Esophagus squamous epithelium (tissue), 5 donors: ENCODE measurements at places on chromosomes 13 and 19.

DNA sequence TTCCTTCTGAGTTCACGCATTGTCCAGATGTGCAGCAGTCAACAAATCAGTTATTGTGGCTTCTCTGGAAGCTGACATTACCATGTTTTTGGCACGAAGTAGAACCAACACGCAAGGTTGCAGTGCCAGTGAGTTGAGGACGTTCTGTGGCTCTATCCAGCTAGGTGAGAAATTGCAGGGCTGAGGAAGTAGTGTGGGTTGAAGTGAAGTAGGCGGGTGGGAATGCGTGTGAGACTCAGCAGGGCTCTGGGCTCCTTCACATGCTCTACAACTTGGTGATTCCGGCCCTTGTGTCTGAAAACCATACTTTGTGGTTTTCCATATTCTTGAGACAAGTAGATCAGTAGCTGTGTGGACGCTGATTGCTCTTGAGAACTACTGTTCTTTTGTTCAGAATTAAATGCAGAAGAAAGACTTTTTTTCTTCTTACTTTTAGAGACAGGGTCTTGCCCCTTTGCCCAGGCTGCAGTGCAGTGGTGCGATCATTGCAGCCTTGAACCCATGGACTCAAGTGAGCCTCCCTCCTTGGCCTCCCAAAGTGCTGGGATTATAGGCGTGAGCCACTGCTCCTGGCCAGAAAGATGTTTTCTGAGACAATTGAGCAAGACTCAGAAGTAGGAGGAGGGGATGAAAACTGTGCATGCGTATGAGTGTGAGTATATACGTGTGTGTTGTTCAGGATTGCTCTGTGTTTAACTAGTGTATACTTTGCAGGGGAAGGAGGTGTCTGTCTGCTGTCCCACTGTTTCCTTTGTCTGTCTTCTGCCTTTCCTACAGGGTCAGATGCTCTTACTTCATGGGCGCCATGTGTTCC, 46.2 kb downstream of the GATAD2A start:
- DNase-seq, result no peak

DNA sequence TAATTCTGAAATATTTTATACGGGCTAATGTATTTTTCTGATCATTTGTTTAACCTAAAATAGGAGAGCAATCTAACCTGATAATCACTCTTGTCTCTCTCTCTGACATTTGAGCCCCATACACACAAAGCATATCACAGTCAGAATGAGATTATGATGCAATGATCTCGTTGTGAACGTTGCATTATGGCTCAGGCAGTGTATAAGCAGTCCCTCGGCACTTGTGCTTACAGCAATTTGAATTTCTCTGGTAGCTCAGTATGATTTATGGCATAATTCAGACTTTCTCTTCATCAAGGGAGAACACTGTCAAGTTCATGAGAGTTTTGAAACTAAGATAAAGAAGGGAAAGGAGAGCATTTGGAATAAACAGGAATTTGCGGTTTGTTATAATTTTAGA, 256.1 kb downstream of the DACH1 start:
- DNase-seq, result no peak

DNA sequence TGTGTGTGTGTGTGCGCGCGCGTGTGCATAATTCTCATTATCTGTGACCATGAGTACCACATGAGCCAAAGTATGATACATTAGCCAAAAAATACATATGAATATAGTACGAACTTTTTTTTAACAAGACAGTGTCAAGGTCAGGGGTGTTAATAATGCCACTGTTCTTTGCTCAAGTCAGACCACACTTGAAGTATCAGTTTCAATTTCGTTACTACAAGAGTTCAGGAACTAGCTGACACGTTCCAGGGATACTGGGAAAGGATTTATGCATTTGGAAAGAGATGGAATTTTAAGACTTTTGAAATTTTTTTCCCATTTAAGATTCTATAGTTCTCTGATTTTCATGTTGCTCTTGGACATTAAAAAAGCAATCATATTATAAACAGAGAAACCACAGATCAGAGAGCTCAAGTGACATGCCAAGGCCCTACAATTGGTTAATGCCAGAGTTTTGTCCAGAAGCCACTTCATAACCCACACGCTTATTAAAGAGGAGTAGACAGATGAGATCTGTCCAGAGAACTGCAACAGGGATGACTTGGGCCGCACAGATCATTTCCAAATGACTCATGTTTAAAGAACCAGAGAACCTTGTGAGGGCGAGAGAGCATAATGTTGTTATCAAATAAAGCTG, 718.8 kb upstream of the SGCG start:
- DNase-seq, result no peak

DNA sequence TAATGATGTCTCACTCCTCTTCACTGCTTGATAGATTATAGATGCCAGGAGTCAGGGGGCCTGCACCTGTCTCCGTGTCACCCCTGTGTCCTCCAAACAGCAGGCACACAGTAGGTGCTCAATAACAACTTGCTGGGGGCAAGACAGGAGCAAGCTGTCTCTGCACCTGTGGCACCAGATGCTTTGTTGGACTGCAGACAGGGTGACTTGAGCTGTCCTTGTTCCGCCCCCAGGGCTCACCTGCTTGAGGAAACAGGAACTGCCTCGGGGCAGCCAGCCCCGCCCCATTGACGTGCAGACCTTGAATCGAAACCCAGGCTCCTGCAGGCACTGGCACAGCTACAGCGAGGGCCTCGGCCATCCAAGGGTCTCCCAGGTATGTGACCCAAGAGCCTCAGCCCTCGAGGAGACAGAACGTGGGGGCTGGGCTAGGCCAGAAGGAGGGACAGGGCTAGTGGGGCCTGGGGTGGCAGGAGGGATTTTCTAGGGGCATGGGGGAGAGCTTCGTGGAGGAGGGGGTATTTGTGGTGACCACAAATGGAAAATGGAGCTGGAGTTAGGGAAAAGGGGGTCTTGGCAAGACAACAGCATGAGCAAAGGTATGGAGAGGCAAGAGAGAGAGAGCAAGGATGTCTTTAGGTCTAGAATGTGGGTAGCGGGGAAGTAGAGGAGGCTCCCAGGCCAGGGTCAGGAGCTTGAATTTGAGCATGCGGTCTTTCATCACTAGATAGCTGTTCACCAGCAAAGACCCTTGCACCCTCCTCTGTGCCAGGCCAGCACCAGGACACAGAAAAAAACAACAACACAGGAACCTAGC, at the start of gene HSH2D:
HSH2D (plus strand) TSS at position 287 of the 817 bp plus-strand sequence. CDS start 5,066 bp downstream, outside the sequence.
- DNase-seq, result peak; percentile 77

DNA sequence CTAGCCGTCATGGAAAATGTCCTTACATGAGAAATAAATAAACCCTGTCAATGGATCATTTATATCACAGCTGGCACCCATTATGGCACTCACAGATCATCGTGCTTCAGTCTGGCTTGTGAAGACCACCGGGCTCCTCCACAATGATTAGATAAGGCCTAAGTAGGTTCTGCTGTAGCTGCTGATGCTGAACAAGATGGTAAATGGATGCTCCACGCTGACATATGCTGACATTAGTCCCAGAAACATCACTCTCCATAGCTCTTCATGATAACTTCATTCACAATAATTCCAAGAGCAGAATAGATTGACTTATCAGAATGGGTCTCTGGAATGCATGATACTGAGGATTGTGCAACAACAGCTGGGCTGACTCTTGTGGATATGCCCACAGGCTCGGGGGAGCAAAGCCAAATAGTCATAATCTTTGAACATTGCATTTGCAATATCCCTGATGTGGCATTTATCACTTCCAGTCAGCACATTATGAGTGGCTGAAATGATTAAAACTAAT, 63.8 kb upstream of the RXFP2 start:
- DNase-seq, result no peak

- DNase-seq, result no peak
These were observed 571.6 kb downstream of the UQCRFS1 start for GRCh38 chr19:28641395-28641794.

DNA sequence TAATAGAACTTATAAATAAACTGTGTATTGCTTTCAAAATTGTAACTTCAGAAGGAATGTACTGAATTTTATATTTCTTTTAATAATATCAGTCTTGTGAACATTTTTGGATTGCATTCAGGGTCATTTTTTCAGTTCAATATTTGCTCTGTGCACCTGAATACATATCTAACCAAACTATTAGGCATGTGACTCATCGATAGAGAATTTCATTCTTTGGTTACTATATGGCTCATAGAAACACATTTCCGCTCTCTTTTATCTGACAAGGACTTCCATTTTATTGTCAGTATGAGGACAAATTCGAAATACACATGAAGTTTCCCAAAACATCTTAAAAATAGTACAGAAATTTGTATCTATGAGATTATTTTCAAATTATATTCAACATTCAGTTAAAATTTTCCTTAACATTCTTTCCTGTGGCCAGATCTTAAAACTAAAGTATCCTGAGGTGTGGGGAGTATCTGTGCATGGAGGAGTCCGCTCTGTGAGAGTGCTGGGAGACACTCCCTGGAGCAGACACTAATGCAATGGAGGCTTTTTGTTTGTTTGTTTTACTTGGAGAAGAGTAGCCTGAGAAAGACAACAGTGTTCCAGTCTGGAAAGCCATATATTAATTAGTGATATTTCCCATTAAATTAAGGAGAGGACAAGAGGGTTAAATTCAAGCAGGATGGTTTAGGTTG, 483.6 kb downstream of the PCDH20 start:
- DNase-seq, result no peak

- DNase-seq, result no peak
These were observed 8.2 kb upstream of the TMEM255B start for GRCh38 chr13:113750554-113751399.

DNA sequence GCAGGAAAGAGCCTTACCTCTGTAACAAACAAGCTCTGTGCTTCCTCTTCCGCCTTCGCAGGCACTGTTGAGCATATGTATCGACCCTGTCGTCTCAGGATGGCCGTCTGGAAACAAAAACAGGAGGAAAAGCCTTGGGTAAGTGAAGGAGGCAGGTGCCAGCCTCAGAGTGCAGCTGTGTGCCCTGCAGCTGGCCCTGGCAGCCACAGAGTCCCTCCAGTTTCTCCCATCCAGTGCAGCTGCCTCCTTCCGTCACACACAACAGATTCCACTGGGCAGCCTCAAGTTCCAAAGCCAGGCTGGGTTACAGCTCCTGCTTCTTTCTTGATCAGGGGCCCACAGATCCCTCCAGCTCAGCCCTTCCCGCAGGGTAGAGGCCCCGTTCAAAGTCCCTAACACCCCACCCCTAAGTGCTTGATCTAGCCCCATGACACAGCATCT, 47.7 kb downstream of the DOCK9 start:
- no peak for DNase-seq

DNA sequence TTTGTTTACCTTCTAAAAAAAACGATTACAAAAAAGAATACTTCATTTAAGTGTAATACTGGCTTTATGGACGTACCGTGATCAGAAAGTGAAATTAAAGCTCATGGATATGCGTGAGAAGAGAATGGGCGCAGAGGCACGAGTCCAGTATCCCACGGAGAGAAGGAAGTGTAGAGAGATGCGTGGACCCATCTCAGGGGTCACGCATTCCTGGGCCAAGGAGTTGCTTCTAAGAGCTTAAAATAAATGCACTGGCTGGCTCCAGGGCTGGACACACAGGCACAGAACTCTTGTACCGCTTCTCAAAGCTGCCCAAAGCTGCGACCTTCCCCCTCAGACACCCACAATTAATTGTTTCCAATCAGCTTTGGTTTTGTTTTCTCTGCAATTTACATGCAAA, 8.7 kb upstream of the SPC24 start:
- DNase-seq, result no peak

- no peak for DNase-seq
These were observed 4.8 kb downstream of the ZBTB7A start for GRCh38 chr19:4061683-4062418.

- no peak for DNase-seq
These were observed 16.3 kb downstream of the MTRF1 start for GRCh38 chr13:41246969-41247680.

DNA sequence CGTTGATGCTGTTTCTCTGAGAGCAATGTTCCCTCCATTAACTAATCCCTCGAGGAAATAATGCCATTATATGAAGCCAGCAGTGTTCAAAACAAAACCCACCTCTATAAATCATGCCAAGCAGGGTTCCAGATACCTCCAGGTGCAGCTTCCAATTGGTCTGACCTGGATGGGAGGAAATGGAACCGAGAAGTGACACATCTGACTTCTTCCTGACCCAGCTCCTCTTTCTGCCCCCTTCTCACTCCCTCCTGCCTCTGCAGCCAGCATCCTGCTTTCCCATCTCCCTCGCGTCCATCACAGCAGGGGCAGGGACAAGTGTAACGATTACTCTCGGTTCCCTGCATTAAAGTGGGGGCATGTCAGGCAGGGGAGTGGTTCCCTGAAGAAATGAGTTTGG, 37.5 kb downstream of the HSPH1 start:
- DNase-seq, result no peak

GRCh38 chr13:46901721-46902120, 4.9 kb upstream of the HTR2A start:
- no peak for DNase-seq

- DNase-seq, result no peak
These were observed 38.3 kb upstream of the HMGB1 start for GRCh38 chr13:30504081-30504480.

DNA sequence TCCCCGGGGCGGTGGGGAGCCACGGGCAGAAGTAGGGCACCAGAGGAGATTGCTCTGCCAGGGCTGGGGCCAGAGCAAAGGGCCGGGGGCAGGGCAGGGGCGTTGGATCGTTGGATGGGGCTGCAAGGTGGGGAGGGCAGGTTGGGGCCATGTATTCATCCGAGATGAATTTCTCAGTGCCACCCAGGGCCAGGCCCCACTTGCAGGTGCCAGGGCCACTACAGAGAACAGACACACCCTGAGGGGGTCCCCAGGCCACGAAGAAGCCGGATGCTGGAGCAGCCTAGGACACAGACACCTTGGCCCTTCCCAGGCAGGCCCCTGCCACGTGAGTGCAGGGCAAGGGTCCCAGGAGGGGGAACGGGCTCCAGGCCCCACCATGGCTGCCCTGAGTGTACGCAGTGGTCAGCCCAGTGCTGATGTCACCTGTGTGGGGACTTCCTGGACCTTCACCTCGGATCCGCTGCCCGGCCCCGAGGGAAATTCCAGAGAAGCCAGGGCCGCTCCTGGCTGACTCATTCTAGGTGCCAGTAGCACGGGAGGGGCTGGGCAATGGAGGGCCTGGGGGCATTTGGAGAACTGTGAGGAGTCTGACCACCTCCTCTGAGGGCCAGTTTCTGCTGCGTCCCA, 9.6 kb upstream of the SBNO2 start:
- DNase-seq, result no peak

GRCh38 chr13:41315443-41316047, 4.5 kb downstream of the NAA16 start:
- DNase-seq, result no peak

- DNase-seq, result no peak
These were observed 13.5 kb upstream of the F7 start for GRCh38 chr13:113091891-113092775.

GRCh38 chr13:97889803-97890202, 63.7 kb upstream of the IPO5 start:
- DNase-seq, result no peak
